ENCODE measurements at places on chromosomes 7 and 10.

GRCh38 chr10:69640196-69640980 lies 10.3 kb downstream of the FAM241B start:
- DNase-seq = no peak

DNA sequence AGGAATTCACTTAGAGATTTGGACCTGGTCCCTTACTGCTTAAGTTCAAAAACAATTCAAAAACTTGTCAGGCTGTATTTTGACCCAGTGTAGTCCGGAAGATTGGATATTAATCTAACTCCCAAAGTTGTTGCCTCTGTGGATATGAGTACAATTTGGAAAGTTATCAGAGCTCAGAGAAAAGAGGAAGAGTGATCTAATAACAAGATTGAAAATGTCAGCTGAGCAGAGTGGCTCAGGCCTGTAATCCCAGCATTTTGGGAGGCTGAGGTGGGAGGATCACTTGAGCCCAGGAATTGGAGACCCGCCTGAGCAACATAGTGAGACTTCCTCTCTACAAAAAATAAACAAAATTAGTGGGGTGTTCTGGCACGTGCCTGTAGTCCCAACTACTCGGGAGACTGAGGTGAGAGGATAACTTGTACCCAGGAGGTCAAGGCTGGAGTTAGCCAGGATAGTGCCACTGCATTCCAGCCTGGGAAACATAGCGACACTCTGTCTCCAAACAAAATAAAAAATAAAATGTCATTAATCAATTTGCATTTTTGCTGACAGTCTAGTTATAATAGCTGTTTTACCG lies 3.2 kb upstream of the ASCC1 start:
- no peak for DNase-seq

DNA sequence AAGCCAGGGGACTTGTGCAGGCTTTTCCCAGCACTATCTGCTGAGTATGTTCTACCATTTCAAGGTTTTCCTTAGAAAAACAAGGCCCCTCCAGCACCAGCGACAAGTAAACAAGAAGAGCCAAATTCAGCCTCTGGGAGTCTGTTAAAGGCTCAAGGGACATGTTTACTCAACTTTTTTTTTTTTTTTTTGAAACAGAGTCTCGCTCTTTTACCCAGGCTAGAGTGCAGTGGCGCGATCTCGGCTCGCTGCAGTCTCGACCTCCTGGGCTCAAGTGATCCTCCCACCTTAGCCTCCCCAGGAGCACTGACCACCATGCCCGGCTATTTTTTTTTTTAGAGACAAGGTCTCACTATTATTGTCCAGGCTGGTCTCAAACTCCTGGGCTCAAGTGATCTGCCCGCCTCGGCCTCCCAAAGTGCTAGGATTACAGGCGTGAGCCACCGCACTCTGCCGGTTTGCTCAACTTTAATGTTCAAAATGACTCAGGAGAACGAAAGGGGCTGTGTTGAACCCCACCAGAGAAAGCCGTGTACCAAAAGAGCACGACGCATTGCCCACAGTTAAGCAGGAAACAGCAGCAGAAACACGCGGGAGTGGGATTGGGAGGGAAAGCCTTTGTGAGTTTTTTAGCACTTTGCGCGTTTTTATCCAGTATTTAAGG lies 772 bp downstream of the PRDX3 start:
- no peak for DNase-seq

- no peak for DNase-seq
Measured at GRCh38 chr10:124995605-124996004, 53.7 kb downstream of the ZRANB1 start.

DNA sequence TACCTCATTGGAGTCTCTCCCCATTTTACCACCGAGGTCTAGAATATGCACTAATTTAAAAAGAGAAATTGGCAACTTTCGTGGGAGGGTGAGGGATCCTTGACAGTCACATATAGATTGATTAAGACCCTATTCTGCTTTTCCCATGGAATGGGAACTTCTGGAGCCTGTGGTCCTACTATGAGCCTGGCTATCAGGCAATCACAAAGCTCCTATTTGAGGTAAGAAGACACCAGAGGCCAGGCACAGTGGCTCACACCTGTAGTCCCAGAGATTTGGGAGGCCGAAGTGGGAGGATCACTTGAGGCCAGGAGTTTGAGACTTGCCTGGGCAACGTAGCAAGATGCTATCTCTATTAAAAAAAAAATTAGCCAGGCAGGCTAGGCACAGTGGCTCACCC lies 104.7 kb upstream of the CCNY start:
- DNase-seq = no peak

- DNase-seq = no peak
Measured at GRCh38 chr10:5079306-5079830, 14.8 kb upstream of the AKR1C3 start.

DNA sequence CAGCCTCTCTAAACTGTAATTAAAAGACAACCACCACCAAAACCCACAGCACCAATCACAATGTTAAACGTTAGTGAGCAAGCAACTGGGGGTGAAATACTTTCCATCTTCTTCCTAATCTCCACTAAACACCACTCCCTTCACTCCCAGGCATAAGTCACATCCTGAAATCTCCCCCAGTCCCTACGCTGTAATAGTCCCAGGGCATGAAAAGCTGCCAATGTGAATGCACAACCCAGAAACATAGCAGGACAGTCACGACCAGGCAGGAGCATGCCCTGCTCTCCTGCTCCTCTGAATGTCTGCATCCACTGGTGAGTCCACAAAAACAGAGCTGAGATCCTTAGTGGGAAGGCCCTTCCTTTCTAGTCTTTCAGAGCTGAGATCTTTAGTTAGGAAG lies 288.9 kb downstream of the PARD3 start:
- DNase-seq = no peak

DNA sequence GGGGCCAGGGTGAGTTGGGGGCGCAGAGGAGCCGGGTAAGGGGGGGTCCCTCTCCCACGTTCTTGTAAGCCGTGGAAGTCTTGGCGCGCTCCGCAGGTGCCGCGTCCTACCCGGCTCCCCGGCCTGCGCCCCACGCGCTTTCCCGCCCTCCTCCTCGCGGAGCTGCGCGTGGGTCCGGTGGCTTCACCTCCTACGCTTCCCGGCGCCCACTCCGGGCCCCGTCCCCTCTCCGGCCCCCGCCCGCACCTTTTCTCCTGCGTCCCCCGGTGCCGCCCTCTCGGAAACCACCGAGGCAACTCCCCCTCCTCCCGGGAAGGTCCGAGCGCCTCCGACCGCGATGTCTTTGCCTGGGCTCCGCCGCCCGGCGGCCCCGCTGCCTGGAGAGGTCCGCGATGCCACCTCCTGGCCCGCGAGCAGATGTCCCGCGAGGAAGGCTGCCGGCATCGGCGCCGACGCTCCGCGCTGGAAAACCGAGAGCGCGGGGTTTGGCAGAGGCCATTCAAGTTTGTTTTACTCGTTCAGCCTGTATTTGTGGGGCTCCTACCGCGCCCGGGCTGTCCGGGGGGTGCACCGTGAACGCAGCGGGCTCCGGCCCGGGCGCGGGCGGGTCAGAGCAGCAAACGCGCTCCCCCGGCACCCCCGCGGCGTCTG lies 2.4 kb upstream of the NKX6-2 start:
- no peak for DNase-seq

DNA sequence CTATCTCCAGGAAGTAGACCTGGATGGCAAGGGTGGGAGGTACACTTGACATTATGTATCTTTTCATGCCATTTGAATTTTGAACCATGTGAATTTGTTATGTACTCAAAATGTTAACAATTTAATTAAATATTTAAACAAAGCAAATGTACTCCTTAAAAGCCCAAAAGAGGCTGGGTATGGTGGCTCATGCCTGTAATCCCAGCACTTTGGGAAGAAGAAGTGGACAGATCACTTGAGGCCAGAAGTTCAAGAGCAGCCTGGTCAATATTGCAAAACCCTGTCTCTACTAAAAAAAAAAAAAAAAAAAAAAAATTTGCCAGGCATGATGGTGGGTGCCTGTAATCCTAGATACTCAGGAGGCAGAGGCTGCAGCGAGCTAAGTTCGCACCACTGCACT lies 136.9 kb upstream of the ASAH2 start:
- DNase-seq = no peak

DNA sequence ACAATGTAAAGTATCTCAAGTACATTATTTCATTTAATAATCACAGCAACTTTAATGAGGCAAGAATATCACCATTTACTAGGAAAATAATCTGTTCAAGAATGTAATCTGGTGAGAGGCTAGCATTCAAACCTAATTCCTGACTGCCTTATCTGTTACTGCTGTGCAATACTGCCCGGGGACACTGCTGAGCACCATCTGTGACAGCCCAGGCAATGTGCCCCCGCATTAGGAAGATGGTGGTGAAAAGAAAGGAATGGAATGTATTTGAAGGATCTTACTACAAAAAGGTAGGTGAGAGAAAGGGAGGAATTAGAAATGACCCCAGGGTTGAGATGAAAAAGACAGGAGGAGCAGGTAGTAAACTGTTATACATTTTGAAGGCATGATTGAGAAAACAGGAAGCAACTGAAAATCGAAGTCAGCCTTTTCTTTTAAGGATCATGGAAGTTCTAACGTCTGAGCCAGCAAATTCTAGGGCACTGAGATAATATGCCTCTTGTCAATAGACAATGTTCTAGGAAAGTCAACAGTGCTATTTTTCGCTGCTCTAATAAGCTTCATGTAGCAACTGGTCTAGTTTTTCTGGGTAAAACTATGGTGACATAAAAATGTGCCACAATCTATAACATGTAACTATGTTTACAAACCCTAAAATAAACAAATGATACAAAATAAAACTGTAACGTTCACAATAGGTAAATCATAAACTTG lies 90.4 kb downstream of the ETV1 start:
- no peak for DNase-seq

DNA sequence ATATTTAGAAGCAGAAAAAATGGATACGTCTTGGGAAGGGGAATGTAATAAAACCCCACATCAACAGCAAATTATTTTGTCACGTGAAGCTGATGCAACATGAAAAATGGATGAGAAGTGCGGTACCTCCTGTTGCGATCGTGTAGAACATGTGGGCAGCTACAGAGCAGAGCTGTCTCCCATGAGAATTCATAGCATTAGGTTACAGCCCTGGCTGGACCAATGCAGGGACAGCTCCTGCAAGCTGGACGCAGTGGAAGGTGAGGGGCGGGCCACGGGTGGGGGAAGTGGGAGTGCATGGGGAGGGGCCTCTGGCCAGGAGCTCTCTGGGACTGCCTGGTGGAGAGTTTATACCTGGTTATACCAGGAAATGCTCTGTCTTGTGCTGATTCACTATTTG lies 120.3 kb downstream of the GATA3 start:
- no peak for DNase-seq

- DNase-seq = no peak
Measured at GRCh38 chr7:22628112-22628511, 98.9 kb upstream of the IL6 start.

DNA sequence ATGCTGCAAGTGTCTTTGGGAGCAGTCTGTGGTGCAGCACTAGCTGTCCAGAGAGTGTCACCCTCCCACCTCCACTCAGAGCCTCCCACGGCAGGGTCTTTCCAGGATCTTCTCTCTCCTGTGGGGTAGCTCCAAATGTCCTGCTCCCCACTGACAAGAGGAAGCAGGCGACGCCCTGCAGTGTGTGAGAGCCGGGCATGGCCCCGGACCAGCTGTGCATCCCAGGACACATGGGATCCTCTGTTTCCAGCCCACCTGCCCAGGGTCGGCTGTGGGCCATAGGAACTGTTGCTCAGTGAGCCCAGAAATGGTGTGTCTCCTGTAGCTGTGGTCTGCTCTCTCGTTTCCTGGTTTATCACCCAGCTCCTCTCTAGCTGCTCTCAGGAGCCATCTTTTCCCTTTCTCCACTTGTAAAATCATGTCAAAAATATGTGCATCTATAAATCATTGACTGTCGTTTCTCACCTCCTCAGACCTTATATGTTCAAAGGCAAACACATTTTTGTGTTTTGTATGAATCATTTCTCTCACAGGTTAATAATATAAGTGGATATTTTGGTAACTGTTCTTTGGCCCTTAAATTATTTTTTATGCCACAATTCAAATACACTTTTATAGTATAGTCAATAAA lies 74.9 kb downstream of the VWC2 start:
- no peak for DNase-seq

DNA sequence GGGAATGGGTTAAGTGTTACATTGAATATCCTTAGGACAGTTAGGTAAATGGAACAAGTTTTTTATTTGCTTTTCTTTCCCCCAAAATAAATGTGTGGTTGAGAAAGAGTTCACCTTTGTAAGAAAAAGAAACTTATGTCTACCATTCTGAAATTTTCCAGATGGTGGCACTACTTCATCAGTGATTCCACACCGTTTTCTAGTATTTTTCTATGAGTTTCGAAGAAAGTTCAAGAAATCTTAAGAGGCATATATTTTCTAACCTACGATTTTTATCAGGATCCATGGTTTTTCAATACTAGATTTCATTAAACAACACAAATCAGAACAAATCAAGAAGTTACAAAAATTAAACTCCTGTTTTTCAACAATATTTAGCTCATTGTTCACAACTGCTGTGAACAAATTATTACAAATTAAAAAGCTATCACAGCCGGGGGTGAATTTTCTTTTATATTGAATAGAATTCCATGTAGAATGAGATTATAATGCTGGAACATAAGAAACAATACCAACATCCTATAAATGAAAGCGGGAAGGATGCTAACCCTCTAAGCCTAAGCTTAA lies 163.1 kb upstream of the NPVF start:
- no peak for DNase-seq

DNA sequence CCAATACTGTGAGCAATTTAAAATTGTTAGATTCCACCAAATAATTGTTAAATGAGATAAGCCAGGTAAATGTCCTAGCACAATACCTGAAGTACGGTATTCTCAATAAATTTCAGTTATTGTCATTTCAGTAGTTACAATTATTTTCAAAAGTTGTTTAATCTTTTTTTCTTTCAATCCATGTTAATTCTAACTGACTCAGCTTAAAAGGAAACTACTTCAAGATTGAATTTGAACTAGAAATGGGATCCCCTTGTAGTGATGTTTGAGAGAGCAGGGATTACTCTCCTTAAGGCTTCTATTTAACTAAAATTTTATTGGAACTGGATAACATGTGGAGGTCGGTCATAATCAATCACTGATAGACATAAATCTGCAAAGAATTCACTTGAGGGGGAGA lies 6.9 kb upstream of the AKR1E2 start:
- DNase-seq = no peak

DNA sequence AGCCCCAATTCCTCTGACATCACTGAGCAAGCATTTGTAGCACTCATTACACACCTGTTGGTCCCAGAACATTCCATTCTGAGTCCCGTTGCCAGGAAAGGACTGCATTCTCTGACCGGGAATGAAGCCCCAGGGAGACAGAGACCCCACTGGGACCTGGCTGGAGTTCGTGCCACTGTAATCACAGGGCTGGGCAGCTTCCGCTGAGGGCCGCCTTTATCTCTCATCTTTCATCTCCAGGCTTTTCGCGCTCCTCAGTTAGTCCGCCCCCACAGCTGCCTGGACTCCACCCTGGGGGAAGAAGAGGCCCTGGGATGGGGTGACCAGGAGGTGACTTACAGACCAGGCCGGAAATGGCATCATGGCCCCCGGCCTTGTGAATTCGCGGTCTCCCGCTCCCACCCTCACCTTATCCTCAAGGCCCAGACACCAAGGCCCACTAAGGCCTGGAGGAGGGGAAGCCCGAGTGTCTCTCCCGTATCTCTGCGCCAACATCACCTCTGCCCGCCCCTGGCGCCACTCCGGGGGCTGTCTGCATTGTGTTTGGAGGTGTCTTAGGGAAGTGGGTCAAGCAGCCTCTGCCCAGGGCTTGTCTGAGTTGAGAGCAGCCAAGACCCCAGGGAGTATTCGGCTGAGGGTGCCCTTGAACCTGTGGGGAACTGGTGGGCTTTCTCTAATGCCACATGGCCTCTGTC lies 75.4 kb downstream of the PROSER2 start:
- DNase-seq = peak; percentile 51

GRCh38 chr7:37089972-37090371 lies 358.7 kb downstream of the ELMO1 start:
- DNase-seq = no peak
